ENCODE measurements at places on chromosomes 16 and 17.

DNA sequence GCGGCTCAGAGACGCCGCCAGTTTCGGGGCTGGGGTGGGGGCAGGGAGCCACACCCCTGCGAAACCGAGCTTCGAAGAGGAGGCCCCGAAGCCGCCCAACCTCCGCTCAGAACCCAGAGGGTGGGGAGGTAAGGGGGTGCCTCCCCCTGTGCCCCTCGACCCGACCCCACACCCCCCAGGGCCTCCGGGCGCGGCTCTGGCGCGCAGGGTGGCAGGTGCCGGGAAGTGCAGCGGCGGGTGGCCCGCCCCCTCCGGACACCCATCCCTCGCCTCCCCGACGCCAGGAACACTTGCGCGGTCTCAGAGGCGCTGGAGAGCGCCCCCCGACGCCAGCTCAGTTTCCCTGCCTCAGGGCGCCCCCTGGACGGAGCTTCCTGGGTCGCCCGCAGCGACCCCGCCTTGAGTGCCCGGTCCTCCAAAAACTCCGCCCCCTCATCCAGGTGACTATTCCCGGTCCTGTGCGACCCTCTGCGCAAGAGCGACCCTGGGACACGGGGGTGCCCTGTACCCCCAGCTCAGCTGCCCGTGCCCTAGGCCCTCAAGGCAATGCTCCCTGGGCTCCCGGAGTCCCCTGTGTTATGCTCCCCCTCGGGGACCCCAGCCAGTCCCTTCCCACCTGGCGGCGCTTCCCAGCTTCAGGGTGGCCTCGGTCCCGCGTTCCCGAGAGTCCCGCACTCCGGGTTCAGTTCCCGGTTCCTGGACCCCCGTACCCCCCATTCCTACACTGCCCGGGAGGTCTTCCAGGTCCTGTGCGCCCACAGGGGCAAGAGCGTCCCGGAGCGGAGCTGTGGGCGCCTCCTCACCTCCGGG lies 562 bp downstream of the PPL start:
- DNase-seq: no peak

GRCh38 chr17:20153231-20153630 lies 144.1 kb downstream of the SPECC1 start:
- DNase-seq: no peak

DNA sequence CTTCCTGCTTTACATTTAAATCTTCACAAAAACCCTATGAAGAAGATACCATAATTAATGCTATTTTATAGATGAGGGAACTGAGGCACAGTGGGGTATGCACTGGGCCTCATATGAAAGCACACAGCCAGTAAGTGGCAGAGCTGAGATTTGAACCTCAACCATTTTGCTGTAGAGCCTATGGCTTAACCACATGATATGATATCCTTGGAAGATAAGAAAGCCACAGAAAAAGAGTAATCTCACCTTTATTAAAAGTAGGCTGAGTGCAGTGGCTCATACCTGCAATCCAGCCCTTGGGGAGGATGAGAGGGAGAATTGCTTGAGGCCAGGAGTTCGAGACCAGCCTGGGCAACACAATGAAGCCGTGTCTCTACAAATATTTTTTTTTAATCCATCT lies 15.0 kb upstream of the TOB1 start:
- DNase-seq: no peak

GRCh38 chr17:19549746-19550623 lies 16.3 kb downstream of the SLC47A1 start:
- DNase-seq: no peak
